T47D (cell line): ENCODE measurements at places on chromosomes 16 and 17.

GRCh38 chr16:4506450-4506849 lies 30.3 kb downstream of the HMOX2 start:
- peak; percentile 58 for DNase-seq

- no peak for DNase-seq
Measured at GRCh38 chr16:27704252-27704651, 154.3 kb downstream of the KATNIP start.

DNA sequence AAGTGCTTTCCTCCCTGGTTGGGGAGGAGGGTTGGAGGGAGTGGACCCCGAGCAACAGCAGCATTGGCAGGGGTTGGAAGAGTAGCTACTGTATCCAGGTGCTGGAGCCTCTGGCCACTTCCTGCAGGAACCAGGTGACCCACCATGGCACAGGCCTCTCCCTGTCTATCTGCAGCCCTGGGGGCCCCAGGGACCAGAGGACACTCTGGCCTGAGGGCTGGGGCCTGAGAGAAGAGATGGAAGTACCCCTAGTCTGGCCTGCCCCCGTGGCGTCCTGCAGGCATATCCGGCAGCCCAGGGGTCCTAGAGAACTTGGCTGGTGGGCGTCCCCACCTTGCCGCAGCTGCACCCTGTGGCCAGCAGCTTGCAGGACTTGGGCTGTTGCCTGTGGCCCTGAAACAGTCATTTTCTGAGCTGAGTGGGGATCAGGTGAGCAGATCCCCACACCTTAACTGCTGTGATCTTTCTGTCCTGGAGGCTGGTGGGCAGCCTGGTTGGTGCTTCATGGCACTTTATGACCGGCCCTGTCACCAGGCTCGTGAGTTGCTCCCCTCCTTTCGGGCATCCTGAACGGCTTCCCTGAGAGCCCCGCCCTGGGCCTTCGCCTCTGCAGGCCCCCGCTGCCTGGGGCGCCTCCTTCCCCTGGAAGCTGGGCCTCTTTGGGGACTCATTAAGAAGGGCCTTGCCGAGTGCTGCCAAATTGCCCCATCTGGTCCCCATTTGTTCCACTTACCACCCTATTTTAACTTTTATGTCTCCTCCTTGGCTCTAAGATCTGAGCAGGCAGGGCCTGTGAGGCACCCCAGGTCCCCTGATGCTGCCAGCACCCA lies 298.6 kb downstream of the SEC14L1 start:
- DNase-seq, result no peak

DNA sequence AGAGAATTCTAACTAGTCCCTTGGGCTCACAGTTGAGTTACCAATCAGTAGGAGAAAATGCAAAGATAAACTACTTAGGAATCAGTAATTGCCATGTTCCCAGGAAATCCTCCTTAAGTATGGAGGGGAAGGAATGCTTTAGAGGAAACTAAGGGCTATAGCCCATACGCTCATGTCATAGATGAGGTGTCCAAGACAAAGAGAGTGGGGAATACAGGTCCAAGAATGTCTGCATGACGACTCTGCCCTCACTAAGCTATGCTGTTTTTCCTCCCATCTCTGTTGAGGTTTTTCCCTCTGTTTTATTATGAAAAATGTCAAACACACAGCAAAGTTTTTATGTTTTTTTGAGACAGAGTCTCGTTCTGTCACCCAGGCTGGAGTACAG lies 16.0 kb downstream of the LDHD start:
- no peak for DNase-seq

DNA sequence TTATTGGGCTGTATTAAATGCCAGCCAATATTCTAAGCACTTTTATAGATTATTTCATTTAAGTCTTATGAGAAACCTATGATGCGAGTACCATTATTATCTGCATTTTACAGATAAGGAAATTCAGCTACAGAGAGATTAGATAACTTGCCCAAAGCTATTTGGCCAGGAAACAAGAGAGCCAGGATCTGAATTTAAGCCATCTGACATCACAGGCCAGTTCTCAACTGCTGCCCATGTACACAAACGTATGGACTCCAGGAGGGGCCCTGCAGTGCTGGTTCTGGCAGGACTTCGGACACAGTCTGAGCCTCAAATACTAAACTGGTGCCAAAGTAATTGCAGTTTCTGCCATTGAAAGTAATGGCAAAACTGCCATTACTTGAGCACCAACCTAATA lies 40.2 kb downstream of the CPPED1 start:
- no peak for DNase-seq

GRCh38 chr17:74527756-74528155 lies 3.5 kb downstream of the CD300LB start:
- DNase-seq, result no peak

DNA sequence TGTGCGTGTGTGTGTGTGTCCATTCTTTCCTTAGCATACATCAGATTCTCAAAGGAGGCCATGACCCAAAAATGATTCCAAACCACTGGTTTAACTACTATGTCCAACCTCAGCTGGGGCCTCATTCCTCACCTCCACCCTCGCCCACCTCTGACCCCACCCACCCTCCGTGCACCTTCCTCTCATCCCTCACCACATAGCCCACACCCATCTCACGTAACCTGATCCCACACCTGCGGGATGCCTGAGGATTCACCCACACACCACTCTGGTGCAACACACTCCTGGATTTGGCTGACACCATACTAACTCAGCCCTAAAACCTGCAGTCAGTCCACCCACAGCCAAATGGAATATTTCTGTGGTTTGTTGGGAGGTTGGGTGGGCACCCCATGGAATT lies 3.3 kb upstream of the CSNK2A2 start:
- no peak for DNase-seq

DNA sequence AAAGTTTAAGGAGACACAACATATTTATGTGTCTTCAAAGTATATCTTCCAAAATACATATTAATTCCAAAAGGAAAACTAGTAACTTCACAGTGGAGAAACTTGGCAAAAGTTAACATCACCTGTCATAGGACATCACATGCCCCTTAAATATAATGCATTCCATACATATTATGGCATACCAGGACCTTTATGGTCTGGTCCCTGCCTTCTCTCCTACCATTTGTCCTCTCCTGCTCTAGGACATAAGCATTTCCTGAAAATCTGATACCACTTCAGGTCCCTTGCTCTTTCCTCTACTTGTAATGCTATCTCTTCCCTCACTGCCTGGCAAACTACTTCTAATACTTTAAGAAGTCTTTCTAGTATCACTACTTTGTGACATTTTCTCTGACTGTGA lies 168.1 kb upstream of the RBL2 start:
- DNase-seq, result no peak

- DNase-seq, result peak; percentile 91
Measured at GRCh38 chr17:4908711-4909496, 6.0 kb upstream of the CHRNE start.

- peak; percentile 90 for DNase-seq
Measured at GRCh38 chr16:30921748-30922419, 1.5 kb upstream of the FBXL19 start.

DNA sequence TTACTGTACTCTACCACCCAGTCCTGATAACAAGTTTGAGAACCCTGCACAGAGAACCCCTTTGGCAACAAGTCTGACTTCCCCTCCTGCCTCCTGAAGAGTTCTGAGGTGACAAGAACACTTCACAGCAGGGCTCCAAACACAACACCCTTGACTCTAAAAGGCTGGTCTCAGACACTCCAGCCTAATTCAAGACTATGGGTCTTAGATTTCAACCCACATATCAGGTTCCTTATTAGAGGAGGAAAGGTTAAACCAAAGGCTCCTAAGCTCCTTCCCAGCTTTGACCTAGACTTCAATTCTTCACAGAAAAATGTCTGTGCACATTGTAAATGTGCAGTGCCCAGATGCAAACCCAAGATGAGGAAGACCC lies 23.0 kb downstream of the RANBP10 start:
- DNase-seq, result no peak

- DNase-seq, result no peak
Measured at GRCh38 chr17:77462090-77462489, 321.3 kb downstream of the SEC14L1 start.

DNA sequence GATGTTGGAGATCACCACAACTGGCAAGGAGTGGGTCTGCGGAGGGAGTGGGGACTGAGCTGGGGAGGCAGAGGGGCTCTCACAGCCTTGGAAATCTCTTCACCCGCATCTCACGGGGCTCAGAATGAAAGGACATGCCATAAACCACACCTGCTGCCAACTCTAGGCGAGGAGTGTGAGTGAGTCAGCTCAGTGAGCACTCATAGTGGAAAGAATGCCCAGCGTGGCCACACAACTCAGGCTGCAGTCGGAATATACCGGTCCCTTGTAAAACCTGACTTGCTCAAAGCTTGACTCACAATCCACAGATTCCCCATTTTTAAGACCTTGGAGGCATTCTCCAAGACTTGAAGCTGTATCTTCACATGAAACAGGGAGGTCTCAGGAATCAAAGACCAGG lies 36.7 kb downstream of the STAT5A start:
- peak; percentile 48 for DNase-seq

GRCh38 chr17:77863814-77864161 lies 94.7 kb upstream of the TNRC6C start:
- DNase-seq, result no peak

GRCh38 chr16:34758835-34759234 lies 1299.4 kb downstream of the TP53TG3F start:
- DNase-seq, result no peak

DNA sequence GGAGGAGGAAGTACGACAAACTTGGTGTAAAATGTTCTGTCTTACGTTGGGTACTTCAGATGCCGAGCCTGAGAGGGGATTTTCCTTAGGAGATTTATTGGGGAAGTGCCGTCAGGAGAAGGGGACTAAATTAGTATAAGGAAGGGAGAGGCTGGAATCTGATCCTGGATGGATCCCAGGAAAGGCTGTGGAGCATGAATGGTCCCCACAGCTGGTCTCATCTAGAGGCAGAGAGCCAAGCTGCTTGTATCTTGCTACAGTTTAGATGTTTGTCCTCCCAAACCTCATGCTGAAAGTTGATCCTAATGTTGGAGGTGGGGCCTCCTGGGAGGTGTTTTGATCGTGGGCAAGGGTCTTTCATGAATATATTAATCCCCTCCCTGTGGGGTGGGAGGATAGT lies 798.4 kb upstream of the EEF2KMT start:
- DNase-seq, result no peak

GRCh38 chr16:68487669-68488068 lies 39.4 kb upstream of the SMPD3 start:
- DNase-seq, result no peak

DNA sequence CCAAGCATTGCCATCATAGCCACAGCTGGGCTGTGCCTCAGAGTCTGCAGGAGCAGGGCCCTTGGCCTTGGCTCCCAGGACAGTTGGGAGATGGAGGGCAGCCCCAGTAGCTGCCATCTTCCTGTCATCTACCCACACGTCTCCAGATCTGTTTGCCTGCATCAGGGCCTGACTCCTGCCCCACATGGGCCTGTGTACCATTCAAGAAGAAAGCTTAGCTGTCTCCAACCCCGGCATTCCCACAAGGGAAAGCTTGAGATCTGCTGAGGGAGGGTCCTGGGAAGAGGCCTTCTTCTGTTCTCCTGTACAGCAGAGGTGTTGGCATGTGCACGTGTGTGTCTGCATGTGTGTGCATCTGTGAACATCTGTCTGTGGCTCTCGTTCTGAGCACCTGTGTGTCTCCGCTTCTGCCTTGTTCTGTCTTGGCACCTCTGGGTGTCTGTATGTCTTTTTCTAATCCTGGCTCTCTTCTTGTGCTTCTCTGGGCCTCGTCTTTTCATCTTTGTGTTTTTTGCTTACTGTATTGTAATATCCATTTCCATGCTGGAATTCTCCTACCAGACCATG lies 122.2 kb downstream of the MRM1 start:
- DNase-seq, result no peak
